ENCODE measurements at places on chromosomes 5 and 9.

GRCh38 chr5:40258222-40258621 lies 421.5 kb upstream of the PTGER4 start:
- no peak for DNase-seq

- DNase-seq = no peak
Observed at GRCh38 chr9:137648396-137648795, 29.6 kb downstream of the EHMT1 start.

DNA sequence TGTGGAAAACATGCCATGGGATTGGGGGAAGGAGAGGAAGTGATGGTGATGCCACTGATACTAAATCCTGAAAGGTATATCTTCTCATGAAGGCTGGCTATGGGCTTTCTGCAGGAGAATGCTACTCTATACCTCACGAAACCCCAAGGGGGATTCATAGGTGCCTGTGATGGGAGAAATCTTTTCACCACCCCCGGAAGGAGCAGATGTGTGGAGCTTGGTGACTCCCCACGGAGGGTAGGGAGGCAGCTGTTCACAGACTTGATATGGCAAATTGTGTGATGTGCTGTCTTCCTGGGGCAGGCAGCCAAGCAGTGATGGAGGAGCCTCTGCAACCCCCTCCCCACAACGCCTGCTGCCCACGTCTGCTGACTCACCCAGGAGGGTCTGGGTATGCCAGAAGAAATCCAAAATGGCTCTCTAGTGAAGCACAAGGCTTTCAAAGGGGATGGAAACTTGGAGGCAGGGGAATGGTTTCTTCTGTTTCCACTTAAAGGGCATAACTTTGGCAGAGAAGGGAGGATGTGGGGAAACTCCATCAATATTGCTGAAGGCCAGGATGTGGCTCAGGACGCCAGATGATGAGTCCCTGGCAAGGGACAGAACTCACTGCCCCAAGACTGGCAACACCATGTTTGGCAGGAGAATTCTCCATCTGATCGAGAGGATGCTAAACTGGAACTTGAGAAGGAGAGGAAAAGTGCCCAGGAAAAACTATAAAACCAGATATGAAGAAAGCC lies 188.3 kb downstream of the GABBR2 start:
- DNase-seq = no peak

DNA sequence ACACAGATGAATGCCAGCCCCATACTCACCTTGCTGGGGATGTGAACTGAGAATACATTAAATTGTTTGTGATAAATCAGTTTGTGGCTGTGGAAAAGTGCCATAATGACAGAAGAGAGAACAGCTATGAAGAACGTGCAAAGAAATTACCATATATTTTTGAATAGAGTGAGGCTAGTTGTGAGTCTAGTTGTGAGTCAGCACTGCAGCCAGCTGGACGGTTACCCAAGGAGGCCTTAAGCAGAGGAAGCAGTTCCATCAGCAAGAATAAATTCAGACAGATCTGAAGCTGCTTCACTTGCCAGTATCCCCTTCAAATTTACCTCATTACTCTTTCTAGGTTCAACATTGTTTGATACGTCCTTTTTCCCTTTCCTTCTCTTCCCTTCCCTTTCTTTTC lies 446.0 kb downstream of the MTRR start:
- no peak for DNase-seq

DNA sequence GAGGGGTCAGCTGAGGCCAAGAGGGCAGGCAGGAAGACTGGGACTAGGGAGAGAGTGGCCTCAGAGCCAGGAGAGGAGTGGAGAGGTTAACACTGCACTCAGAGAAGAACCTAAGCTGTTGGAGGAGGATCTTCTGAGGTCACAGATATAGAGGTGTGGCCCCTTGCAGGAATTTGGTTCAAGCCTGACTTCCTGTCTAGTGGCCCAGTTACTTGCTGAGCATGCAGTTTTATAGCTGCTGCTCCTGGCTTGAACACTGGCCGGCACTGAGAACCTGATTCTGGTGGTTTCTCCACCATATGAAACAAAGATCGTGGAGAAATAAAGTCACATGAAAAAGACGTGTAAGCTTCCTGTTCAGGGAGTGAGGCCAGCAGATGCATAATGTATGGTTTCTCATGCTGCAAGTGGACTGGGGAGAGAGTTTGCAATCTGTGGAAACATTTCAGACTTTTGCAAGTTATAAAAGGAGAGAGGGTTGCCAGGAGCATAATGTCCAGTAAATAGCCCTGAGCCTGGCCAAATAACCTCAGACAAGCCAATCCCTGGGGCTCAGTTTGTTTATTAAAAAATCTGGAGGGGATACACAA lies 82.6 kb downstream of the GALNT10 start:
- no peak for DNase-seq

- DNase-seq = no peak
Observed at GRCh38 chr9:135704483-135704882, 2.5 kb downstream of the KCNT1 start.

GRCh38 chr9:104984948-104985347 lies 57.0 kb upstream of the ABCA1 start:
- DNase-seq = no peak

GRCh38 chr9:109020113-109020512 lies 6.8 kb upstream of the CTNNAL1 start:
- no peak for DNase-seq

DNA sequence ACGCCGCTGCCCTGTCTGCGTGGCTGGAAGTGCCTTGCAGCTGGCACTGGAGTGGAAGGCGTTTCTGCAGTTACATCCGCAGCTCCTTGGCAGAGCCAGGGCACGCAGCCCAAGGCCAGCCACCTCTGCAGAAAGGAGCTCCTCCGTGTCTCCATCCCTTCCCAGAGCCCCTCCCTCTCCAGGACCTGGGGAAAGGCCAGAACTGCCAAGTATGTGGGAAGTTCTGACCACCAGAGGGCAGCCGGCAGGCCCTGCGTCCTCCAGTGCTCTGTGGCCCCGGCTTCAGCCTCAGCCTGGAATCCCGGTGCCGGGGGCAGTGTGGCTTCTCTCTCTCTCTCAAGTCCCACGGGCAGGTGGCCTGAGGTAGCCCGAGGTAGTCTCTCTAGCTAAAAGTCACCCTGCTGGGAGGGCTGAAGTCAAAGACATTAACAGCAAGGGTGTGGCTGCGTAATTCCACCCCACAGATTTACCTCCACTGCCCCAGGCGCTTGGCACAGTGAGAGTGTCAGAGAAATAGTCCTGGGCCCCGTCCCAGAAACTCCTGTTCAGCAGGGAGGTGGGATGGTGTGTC lies 101.7 kb upstream of the FCN2 start:
- no peak for DNase-seq

DNA sequence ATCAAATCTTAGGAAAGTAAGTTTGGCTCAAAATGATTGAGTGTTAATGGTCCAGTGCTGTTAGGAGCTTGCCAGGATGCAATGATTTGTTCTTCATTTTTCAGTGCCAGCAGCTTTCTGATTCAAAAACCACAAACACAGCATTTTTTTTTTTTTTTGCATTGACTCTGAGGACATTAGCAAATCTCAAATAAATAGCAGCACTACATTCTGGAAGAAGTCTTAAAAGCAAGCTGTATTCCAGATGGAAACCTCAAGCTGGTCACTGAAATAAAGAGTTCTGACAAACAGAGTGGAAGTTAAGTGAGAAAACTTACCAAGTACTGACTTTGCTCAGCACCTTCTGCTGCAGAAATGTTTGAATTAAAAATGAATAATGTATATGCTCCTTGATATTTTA lies 1653.1 kb upstream of the CDH9 start:
- no peak for DNase-seq

GRCh38 chr9:94859891-94860290 lies 133.4 kb downstream of the AOPEP start:
- no peak for DNase-seq

All from stimulated activated CD8-positive, alpha-beta memory T cell treated with anti-CD3 and anti-CD28 coated beads, Interleukin-7, amount 100 ng/mL, for 48 hours (primary cell).